ENCODE measurements at places on chromosomes 6 and 20. TPM values are rescaled to one million over a fixed set of nuclear protein-coding genes. Genes with fewer than 3 reads are reported as not detected.

DNA sequence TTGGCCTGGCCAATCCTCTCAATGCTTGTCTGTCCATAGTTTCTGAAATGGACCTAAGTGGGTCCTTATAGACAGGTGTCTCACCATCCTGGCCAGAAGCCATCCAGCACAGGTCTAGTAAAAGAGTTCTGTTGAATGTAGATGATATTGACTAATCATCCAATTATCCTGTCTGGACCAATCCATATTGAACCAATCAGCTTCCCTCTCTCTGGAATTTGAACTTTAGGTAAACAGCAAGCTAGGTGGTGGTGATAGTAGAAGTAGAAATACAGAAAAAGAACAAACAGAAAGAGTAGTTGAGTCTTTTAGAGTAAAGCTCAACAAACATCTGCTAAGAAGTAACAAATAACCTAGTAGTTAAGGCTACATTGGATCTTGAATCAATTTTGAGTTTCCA, 9.5 kb upstream of the PNRC1 start:
- no peaks in the 10 kb centered on the region for H3K27me3 ChIP-seq
- H3K27ac ChIP-seq, result no peak overlapping the region
- DNase-seq, result no peak
- H3K4me1 ChIP-seq, result peaks cover 12% of the 10 kb centered on the region
- no peak overlapping the region for H3K4me3 ChIP-seq

DNA sequence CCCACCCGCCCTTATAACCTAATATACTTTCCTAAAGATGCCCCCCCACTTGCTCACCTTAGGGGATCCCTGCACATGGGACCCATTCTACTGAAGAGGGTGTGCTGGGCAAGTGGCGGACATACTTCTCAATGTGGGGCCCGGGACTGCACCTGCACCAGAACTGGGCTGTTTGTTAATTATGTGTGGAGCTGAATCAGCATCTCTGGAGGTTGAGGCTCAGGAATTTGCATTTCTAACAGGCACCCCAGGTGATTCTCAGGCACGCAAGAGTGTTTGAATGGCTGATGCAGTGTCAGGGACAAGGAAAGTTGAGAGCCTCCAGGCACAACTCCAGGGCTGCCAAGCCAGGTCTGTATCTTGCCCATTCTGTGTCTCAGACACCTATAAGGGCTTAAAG, 8.9 kb upstream of the PTPRT start:
- DNase-seq, result no peak
- H3K4me3 ChIP-seq, result no peak overlapping the region
- no peaks in the 10 kb centered on the region for H3K36me3 ChIP-seq
- no peaks in the 10 kb centered on the region for H3K4me1 ChIP-seq

PHACTR1 gene
- total RNA-seq, result 3.6 TPM

TSBP1 gene
- not detected for total RNA-seq

DNA sequence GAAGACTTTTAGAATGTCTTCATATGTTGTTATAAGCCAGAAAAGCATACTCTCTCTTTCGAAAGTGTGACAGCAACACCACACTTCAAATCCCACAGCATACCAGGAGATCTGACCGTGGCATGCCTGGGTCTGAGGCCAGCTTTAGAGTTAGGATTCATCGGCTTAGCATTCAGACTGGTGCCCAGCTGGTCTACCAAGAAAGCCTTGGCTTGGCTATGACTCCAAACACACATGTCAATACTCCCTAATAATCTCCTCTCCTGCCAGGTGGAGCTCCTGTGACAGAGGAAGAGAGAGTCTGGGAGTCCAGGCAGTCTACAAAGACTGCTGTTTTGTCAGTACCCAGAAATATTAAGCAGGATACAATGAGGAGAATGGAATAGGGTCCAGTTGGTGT, 77.1 kb upstream of the MAN1A1 start:
- no peaks in the 10 kb centered on the region for H3K27me3 ChIP-seq
- H3K4me3 ChIP-seq, result no peak overlapping the region
- H3K27ac ChIP-seq, result no peak overlapping the region
- DNase-seq, result no peak
- no peaks in the 10 kb centered on the region for H3K36me3 ChIP-seq
- no peaks in the 10 kb centered on the region for H3K4me1 ChIP-seq

- no peaks in the 10 kb centered on the region for H3K36me3 ChIP-seq
- no peaks in the 10 kb centered on the region for H3K27me3 ChIP-seq
- no peaks in the 10 kb centered on the region for H3K4me1 ChIP-seq
- H3K4me3 ChIP-seq, result no peak overlapping the region
These were observed 197.4 kb downstream of the PTPRK start for GRCh38 chr6:128323011-128323410.

GRCh38 chr6:41428996-41429421, 93.6 kb downstream of the NCR2 start:
- H3K27ac ChIP-seq, result no peak overlapping the region
- no peaks in the 10 kb centered on the region for H3K4me1 ChIP-seq
- DNase-seq, result peak; percentile 19
- peaks cover 25% of the 10 kb centered on the region for H3K27me3 ChIP-seq

DNA sequence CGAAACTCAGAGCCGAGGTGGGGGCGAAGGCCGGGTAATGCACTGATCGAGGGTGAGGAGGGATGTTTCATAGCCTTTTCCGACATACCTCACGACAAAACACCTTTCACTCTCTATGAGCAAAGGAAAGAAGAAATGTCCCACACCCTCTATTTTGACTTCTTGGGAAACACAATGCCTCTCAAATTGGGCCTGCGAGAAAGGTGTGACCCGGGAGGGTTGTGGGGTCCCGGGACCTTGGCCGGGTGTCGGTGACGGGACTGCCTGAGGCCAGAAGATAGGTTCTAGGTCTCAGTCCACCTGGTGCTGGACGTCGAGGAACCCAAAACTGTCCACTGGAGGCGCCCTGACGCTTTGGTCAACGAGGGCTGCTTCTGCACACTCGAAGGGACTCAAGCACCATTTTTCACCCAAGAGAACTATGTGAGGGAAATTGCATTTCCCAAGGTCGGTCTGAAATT, 41.1 kb upstream of the OSTM1 start:
- H3K4me3 ChIP-seq, result no peak overlapping the region
- no peaks in the 10 kb centered on the region for H3K36me3 ChIP-seq
- H3K27me3 ChIP-seq, result peaks cover 18% of the 10 kb centered on the region
- no peak overlapping the region for H3K27ac ChIP-seq
- no peak for DNase-seq

- H3K36me3 ChIP-seq, result no peaks in the 10 kb centered on the region
- no peak overlapping the region for H3K4me3 ChIP-seq
- no peak for DNase-seq
- H3K4me1 ChIP-seq, result peaks cover 18% of the 10 kb centered on the region
These were observed 27.6 kb upstream of the PI16 start for GRCh38 chr6:36926708-36927513.

- H3K4me3 ChIP-seq, result no peak overlapping the region
- H3K27me3 ChIP-seq, result no peaks in the 10 kb centered on the region
- DNase-seq, result no peak
- H3K4me1 ChIP-seq, result no peaks in the 10 kb centered on the region
These were observed 16.8 kb upstream of the KIAA1755 start for GRCh38 chr20:38277285-38277684.

- no peak overlapping the region for H3K4me3 ChIP-seq
- DNase-seq, result no peak
- no peaks in the 10 kb centered on the region for H3K36me3 ChIP-seq
- peaks cover 4% of the 10 kb centered on the region for H3K27me3 ChIP-seq
These were observed 14.5 kb upstream of the SIRPG start for GRCh38 chr20:1671891-1672669.

GRCh38 chr6:43798688-43799444, 28.9 kb downstream of the VEGFA start:
- H3K27me3 ChIP-seq, result no peaks in the 10 kb centered on the region
- DNase-seq, result peak; percentile 95
- peak overlapping the region; percentile 80 for H3K27ac ChIP-seq
- H3K4me1 ChIP-seq, result peaks cover 17% of the 10 kb centered on the region
- no peak overlapping the region for H3K4me3 ChIP-seq
- no peaks in the 10 kb centered on the region for H3K36me3 ChIP-seq

EHMT2 gene
- 25.1 TPM for total RNA-seq

DNA sequence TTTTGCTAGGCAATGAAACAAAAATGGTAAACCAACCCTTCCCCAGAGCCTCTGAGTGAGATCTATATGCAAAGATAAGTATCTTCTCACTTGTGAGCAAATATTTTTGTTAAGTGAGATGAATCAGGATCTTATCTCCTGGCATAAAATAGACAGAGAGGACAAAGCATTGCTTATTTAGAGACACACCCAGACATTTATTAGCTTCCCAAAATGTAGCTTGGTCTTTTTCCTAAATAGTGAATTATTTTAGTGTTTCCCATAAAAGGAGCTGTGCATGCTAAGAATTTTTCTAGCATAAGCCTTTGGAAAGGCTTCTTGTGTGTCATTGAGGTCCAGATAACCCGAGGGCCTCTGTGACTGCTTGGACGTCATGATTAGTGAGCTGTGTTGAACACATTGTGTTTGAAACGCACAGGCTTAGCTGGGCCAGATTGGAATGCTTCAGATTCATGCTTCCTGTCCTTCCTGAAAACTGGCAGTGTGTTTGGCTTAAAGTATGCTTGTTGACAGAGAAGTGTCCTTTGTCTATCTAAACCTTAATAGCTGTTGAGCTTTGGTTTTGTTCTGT, 16.5 kb downstream of the MTHFD1L start:
- H3K4me3 ChIP-seq, result no peak overlapping the region
- H3K27ac ChIP-seq, result peak overlapping the region; percentile 67
- DNase-seq, result peak; percentile 95
- no peaks in the 10 kb centered on the region for H3K36me3 ChIP-seq
- no peaks in the 10 kb centered on the region for H3K27me3 ChIP-seq

OXT gene
- 1.8 TPM for total RNA-seq

DNA sequence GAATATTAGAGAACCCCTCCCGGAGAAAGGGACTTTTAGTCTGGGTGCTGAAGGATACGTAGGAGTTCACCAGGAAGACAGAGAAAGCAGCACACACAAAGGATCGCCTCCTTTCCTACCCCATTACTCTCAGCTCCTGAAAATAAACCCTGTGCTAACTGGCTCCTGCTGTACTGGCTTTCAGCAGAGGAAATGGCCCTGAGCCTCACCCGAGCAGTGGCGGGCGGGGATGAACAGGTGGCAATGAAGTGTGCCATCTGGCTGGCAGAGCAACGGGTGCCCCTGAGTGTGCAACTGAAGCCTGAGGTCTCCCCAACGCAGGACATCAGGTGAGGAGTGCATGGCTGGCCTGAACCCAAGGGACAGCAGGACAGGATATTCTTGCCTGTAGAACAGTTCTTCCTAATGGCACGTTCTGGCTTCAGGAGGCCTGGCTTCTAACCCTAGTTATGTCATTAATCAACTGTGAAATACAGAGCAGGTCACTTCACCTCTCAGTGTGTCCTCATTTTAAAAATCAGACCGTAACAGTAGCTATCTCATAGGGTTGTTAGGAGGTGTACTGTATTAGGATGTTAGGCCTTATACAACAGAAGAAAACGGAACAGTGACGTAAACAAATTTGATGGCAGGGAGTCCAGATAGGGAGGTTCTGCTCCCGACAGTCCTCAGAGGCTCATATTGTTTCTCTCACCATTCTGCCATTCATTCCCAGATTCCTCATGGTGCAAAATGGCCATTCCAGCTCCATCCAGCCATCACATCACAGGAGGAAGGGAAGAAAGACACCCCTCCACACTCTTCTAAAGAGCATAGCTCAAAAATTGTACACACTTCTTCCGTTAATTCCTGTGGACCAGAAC, 1.8 kb downstream of the RBCK1 start:
- H3K27me3 ChIP-seq, result no peaks in the 10 kb centered on the region
- no peaks in the 10 kb centered on the region for H3K36me3 ChIP-seq
- no peak overlapping the region for H3K4me3 ChIP-seq
- peak; percentile 40 for DNase-seq
- peaks cover 18% of the 10 kb centered on the region for H3K4me1 ChIP-seq
- H3K27ac ChIP-seq, result no peak overlapping the region

Data from adrenal gland (tissue), 19 donors.